ENCODE measurements at places on chromosomes 2 and 18.

DNA sequence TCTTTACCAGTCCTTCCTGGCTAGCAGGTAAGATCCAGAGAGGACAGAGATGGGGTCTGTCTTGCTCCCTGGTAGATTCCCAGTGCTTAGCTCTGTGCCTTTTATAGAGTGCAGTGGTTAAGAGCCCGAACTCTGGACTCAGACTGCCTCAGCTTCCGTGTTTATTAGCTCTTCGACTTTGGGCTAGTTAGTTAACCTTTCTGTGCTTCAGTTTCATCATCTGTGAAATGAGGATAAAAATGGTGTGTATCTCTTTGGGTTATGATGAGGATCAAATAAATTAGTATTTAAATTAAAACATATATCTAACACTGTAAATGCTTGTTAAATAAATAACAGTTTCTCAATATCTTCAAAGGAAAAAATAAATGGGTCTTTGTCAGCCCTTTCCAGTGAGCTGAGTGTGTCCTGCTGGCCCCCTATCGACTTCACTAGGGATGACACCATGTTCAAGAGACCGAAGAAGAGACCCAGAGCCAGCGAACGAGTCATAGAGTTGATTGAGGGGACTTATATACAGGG lies 38.2 kb downstream of the CERS6 start:
- DNase-seq = no peak

GRCh38 chr2:71498261-71498701 lies 44.9 kb downstream of the DYSF start:
- no peak for DNase-seq

DNA sequence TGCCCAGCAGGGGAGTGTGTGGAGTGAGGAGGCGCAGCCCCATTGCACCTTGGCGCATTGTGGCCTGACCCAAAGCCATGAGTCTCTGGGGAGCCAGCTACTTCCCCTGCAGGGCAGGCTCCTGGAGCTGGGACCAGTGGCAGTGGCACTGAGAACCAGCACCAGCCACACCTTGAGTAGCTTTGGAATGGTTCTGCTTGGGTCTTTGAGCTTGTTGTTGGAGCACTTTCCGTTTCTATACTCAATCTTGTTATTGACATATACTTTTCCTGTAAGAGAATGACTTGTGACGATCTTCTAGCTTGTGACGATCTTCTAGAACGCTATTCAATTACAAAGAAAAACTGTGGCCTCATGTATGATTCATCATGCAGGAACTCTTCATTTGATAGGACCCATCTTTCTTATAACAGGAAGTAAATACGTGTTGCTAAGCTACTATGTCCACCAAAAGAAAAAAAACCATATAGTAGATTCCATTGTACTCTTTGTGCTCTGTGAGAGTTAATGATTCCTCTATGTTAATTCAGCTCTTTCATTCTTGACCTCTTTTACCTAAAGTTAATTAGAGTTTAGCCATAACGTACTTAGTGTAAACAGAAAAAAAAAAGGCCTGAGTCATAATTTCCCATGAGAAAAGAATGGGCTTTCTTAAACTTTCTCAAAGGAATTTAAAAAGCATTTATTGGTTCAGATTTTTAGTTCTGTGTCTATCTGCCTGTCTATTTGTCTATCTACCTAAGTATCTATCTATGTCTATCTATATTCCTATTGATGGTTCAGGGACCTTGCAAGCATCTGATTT lies 113.1 kb downstream of the GATA6 start:
- no peak for DNase-seq

DNA sequence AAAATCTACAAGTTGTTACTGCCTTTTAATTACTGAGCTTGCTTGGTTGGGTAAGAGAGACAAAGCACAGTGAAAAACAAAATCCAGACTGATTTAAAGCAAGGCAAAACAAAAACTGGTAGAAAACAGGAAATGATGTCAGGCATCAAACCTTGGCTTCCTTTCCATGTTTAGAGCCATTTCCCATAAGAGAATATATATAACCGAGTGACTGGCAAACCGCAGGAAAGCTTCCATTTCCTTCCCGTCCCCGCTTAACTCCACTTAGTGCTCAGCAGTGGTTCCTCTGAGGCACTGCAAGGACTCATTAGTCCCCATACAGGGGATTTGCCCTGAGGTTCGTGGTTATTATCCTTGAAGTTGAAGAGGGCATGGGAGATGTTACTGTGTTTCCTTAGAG lies 446.3 kb downstream of the LPIN1 start:
- DNase-seq = no peak

DNA sequence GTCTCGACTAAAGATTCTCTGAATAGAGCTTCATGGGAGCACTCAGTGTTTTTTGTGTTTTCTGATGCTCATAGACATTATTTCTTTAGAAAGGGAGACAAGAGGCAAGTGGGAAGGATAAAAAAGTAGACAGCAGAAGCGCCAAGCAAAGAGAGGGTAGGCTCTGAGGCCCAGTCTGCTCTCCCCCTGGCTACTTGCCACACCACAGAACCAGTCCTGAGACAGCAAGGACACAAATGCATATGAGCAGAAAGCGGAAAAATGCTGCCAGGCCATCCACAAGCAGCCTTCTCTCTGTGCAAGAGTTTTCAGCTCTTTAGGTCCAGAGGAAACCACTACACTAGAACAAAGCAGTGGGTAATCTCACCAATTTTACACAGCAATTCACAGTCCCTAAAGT lies 285.4 kb downstream of the ZNF521 start:
- DNase-seq = no peak

GRCh38 chr2:195458936-195459335 lies 198.1 kb upstream of the SLC39A10 start:
- no peak for DNase-seq

- no peak for DNase-seq
Measured at GRCh38 chr18:21085579-21086166, 25.9 kb downstream of the ROCK1 start.

DNA sequence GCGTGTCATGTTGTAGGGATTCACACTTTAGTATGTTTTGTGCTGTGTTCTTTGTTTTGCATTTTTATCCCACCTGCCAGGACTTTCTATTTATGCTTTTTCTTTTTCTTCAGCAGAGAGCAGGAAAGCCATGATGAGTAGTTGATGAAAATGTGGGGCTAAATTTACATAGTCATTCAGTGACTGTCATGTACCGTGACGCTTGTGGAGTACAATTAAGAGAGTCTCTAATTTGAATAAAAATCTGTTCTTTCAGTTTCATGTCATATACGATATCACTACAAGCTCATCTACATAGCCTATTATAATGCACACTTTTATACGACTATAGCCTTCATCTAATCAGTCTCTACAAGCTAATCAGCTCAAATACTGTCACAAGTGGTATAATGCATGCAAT lies 112.7 kb upstream of the SPATS2L start:
- no peak for DNase-seq

GRCh38 chr2:112639936-112640335 lies 5.8 kb upstream of the SLC20A1 start:
- no peak for DNase-seq

DNA sequence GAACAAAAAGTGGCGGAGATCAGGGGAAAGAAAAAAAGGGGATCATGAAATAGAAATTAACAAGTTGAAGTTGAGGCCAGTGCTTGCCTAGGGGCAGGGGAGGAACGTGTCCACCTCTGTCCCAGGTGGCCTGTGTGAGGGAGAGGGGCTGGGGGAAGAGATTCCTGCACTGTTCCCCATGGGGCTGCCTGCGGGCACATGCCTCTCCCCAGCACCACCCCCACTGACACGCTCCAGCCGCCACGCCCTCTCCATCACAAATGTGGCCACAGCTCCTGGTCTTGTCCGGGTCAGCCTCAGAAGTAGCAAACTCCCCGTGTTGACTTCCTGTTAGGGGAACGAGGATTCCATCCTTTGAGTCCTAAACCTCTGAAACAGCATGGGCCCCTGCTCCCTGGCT lies 161.2 kb downstream of the GLI2 start:
- no peak for DNase-seq

- no peak for DNase-seq
Measured at GRCh38 chr2:229270551-229271410, at the start of gene PID1. PID1 (minus strand) TSS chr2:229271287; CDS start chr2:229271043, 244 bp downstream.

Measured in stimulated activated CD4-positive, alpha-beta T cell treated with anti-CD3 and anti-CD28 coated beads, Interleukin-2, amount 100 ng/mL, for 4 hours (primary cell).